ENCODE measurements at places on chromosomes 13 and 19. TPM values are rescaled to one million over a fixed set of nuclear protein-coding genes. Genes with fewer than 3 reads are reported as not detected.

Gene MAP2K7
- 10.7 TPM for total RNA-seq

Gene NXNL1
- not detected for total RNA-seq

Gene CLC
- not detected for total RNA-seq

Gene CEACAM3
- total RNA-seq: 1.3 TPM

Gene RXFP2
- not detected for total RNA-seq

Gene PRSS57
- total RNA-seq: not detected

Gene ZNF528
- 5.7 TPM for total RNA-seq

Gene WIZ
- total RNA-seq: 17.2 TPM

Gene N4BP2L2
- 54.1 TPM for total RNA-seq

Gene CEBPG
- total RNA-seq: 30.9 TPM

Gene OR7G3
- total RNA-seq: not detected

Gene KLK6
- total RNA-seq: 6.1 TPM

Gene RFX1
- total RNA-seq: 1.8 TPM

Gene TMEM238
- total RNA-seq: 41.8 TPM

Gene APC2
- total RNA-seq: not detected

Gene POU2F2
- 0.57 TPM for total RNA-seq

Gene SMIM44
- not detected for total RNA-seq

Gene NAPSA
- not detected for total RNA-seq

Gene SLAIN1
- 4.6 TPM for total RNA-seq

Gene KLF5
- 268 TPM for total RNA-seq

Gene RYR1
- total RNA-seq: 11.2 TPM

Gene TPTE2
- total RNA-seq: not detected

Gene ZSCAN18
- 21.4 TPM for total RNA-seq

Gene PEAK3
- 0.40 TPM for total RNA-seq

Gene NKPD1
- total RNA-seq: 4.2 TPM

Gene TNFSF13B
- total RNA-seq: 2.1 TPM

Gene KLK2
- total RNA-seq: not detected

Gene SIGLEC8
- 0.68 TPM for total RNA-seq

Gene ZNF135
- total RNA-seq: 3.8 TPM

Gene ZNF491
- 0.64 TPM for total RNA-seq

Gene GCDH
- 40.4 TPM for total RNA-seq

Gene TEX101
- total RNA-seq: 3.4 TPM

Gene FCAR
- not detected for total RNA-seq

Gene KPTN
- 5.6 TPM for total RNA-seq

Gene SIGLECL1
- not detected for total RNA-seq

Gene DCT
- not detected for total RNA-seq

Gene FBN3
- not detected for total RNA-seq

Gene MEIOSIN
- not detected for total RNA-seq

Gene PCSK4
- 5.5 TPM for total RNA-seq

Gene TNFSF11
- total RNA-seq: not detected
